ENCODE measurements at places on chromosomes 2 and 18. TPM values are rescaled to one million over a fixed set of nuclear protein-coding genes. Genes with fewer than 3 reads are reported as not detected.

GRCh38 chr18:44779753-44780292, 99.1 kb downstream of the SETBP1 start:
- DNase-seq: no peak

The AGXT gene
- not detected for total RNA-seq

GRCh38 chr2:65917986-65918385, 485.6 kb upstream of the SPRED2 start:
- no peak for DNase-seq

The LYG2 gene
- not detected for total RNA-seq

The ABHD1 gene
- total RNA-seq: 0.88 TPM

The ST8SIA3 gene
- not detected for total RNA-seq

GRCh38 chr2:149894760-149895159, 307.2 kb upstream of the MMADHC start:
- no peak for DNase-seq

The ARHGAP28 gene
- not detected for total RNA-seq

GRCh38 chr2:231191896-231192872, 6.2 kb upstream of the ARMC9 start:
- DNase-seq: no peak

DNA sequence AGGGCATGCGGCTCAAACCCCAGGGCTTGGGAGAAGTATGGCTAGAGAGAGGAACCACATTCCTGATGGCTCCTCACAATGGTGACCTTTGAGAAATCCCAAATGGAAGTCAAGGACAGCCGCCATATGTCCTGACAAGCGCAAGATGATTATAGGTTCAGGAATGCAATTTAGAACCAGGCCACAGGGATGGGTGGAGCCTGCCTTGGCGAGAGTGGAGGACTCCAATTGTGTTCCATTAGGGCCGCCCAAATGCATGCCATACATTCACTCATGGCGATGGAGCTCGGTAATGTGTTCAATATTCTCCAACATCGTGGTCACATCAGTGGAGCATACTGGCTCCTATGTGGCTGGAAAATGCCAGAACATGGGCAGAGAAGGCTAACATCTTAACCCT, 662.9 kb upstream of the ID2 start:
- DNase-seq: no peak

GRCh38 chr2:17030047-17030446, 364.4 kb upstream of the CYRIA start:
- no peak for DNase-seq

- DNase-seq: no peak
These were observed 6.9 kb upstream of the TRAF3IP1 start for GRCh38 chr2:238313289-238313990.

The ABCG8 gene
- total RNA-seq: not detected

DNA sequence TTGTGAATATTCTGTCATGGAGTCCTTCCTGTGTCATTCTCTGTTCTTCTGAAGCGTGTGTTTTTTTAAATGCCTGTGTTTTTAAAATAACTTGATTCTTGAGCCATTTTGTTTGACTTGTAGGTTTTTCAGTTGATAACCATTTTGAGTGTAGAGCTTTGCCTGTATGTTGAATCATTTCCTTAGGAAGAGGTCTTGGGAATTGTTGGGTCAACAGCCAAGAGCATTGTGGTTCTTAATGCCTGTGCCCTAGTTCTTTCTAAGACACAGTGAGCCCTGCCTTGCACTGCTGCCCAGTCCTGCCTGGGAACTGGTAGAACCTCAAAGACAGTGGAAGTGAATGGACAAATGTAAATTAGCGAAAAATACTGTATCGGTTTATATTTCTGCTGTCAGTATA, 25.9 kb downstream of the RAB12 start:
- no peak for DNase-seq
